Stimulated activated naive CD4-positive, alpha-beta T cell treated with Interleukin-2 at 50 U/mL for 16 hours (primary cell): ENCODE measurements at places on chromosomes 5 and 9.
A peak's percentile ranks its signal among the peaks of the same experiment; 100 is the strongest.

- DNase-seq = no peak
Measured at GRCh38 chr5:18202164-18202563, 567.9 kb downstream of the TAF11L14 start.

- DNase-seq = no peak
Measured at GRCh38 chr5:37494756-37495155, 115.6 kb downstream of the WDR70 start.

- DNase-seq = no peak
Measured at GRCh38 chr9:109652971-109653370, 127.0 kb upstream of the PALM2AKAP2 start.

DNA sequence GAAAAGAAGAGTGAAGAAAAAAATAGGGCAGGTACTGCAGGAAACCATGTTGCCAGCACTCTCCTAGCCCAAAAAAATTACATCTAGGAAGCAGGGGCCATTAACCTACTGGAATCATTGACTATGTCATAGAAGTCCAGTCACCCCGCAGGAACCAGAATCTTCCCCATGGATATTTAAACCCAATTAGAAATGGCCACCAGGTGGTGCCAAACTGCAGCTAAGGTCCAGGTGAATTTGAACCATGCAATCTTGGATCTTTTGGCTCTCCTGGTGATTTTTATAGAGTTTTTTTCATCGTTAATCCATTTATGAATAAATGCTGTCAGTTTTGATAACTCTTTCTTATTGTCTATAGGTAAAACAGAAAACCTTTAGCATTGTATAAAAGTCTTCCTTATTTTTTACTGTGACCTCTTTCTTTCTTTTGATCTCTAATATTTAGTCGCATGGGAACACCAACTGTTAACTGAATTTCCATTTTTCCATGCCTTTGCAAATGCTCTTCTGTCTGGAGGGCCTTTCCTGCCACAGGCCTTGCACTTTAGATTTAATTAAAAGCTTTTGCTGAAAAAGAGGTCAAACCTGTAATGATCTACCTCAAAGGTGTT, 147.5 kb upstream of the FGF10 start:
- no peak for DNase-seq

DNA sequence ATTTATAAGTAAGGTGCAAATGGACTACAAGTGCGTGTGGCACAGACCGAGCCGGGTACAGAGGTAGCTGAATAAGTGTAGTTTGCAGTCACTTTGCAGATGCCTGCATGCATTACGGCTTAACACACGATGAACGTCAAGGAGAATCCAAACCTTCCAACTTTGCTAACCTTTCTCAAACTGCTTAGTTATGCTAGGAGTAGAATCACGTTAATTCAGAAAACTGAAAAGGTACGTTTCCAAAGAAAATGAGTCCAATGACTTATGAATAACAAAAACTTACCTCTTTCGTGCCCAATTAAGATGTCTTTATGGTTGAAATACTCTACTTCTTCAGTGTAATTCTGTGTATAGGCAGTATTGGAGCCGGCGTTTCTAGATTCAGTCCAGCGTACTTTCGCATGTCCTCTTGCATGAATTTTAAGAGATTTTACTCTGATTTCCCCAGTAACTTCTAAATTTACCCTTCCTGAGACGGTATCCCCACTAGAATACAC, 539 bp downstream of the ARRDC3 start:
- DNase-seq = peak; percentile 1

DNA sequence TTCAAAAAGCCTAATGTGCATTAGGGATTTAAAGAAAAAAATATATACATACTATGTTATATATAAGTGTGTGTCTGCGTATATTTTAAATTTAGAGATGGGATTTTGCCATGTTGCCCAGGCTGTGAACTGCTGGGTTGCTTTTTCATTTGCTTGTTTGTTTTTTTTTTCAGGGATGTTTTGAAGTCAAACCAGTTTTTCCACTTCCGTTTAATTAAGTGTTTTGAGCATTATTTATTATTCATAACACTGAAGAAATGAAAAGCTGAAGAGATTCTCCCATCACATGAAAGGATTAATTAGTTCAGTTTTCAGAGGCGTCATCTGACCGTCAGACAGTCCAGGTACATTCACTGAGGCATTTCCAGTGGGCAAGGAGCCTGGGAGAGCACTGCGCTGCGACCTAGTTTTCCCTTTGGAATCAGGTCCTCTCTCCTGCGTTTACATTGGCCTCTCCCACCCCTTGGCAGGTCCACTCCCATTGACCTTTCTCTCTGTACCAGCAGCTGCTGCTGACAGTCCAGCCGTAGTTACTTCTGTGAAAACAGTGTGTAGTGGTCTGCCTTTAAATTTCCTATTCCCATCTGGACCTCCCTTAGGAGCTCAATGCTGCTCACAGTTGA, 26.0 kb downstream of the ARRDC3 start:
- DNase-seq = no peak

DNA sequence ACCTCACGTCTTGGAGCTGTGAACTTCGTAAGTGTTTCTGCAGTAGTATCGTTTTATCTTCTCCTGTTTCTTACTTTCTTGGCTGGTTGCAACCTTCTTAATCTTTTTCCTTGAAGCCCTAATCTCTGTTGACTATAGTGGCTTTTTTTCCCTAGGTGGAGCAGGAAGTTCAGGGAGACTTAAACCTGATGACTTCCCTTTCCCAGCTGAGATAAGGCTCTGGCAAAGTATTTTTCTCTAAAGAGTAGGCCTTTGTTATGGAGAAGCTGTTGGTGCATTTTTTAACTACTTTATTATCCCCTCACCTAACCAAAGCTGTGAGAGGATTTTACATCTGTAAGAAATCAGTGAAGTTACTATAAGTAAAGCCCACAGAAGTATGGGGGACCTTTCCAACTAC, 723.1 kb upstream of the RIOK2 start:
- no peak for DNase-seq

DNA sequence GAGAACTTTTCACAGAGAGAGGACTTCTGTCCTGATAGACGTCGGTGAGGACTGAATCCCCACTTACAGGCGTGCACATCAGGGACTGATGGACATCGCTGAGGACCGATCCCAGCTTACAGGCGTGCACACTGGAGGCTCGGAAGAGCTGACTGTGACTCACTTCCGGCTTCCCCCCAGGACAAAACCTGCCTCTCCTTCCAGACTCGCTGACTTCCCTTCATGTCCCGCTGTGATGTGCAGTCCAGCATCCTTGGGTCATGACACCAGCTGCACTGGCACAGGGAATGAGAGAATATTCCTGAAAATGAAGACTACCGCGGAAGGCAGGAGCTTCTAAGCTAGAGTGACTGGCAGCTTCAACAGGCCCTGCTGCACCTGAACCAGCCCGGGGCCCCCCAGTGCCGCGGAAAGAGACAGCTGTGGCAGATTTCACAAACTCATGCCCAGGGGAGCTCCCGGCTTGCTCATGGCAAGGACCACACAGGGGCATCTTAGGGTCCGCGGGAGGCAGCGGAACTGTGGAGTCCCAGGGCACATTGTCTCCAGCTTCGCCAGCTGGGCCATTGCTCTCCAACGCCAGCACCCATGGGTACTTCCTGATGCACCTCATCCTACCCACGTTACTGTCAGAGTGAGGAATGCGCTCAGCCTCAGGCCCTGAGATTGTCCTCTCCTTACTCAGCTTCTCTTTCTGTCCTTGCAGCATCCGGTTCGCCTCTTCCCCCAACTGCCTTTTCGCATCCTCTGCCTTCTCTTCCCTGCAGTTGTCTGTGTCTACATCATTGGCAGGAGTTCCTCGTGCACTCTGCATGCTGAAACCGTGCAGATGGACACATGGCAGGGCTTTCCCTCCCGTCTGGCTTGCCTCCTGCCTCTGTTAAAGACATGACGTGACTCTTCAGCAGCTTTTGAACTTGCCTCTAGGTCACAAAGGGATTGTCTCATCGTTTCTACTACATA, 29.5 kb downstream of the SURF6 start:
- DNase-seq = no peak

- DNase-seq = no peak
Measured at GRCh38 chr5:144315994-144316634, 145.4 kb downstream of the KCTD16 start.

GRCh38 chr5:8676695-8677094, 807.7 kb downstream of the MTRR start:
- no peak for DNase-seq

- DNase-seq = no peak
Measured at GRCh38 chr9:73215249-73215648, 63.6 kb downstream of the ANXA1 start.

- no peak for DNase-seq
Measured at GRCh38 chr9:108515856-108516255, 339.9 kb downstream of the ACTL7B start.

GRCh38 chr9:121947775-121948174, 145.3 kb downstream of the TTLL11 start:
- DNase-seq = no peak
